Activated CD4-positive, alpha-beta T cell treated with anti-CD3 and anti-CD28 coated beads, Interleukin-10, Interleukin-2, amounts not matched to agents 100 ng/mL and 50 ng/mL, durations not matched to agents 16 hours and 8 hours (primary cell): ENCODE measurements at places on chromosomes 12 and 14.

DNA sequence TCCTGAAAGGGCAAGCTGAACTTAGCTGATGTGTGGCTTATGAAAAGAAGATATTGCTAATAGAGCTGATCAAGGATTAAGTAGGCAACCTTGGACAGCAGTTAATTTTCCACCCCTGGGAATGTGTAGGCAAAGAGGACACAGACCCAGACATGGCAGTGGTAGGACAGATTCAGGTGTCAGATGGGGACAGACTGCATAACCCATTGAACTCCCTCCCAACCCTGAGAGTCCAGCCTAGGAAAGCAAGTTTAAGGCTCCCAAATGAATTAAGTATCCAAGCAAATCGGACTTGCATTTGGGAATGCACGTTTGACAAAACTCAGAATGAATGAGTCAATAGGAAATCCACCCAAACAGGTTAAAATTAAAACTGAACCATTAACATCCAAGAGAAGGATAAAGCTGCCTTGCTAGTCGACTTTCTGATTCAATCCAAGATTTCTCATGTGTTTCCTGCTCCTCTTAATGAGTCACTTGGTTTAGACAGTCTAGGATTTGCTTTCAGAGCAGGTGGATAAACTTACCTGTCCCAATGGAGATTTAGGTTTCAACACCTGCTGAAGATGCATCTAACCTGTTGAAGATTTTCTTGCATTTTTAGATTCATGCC is 385.4 kb downstream of the CCDC91 start:
- no peak for DNase-seq

- DNase-seq = no peak
Observed at GRCh38 chr12:27810756-27811155, 30.7 kb upstream of the MANSC4 start.

- peak; percentile 76 for DNase-seq
Observed at GRCh38 chr14:106518054-106518943, 991.9 kb downstream of the TMEM121 start.

DNA sequence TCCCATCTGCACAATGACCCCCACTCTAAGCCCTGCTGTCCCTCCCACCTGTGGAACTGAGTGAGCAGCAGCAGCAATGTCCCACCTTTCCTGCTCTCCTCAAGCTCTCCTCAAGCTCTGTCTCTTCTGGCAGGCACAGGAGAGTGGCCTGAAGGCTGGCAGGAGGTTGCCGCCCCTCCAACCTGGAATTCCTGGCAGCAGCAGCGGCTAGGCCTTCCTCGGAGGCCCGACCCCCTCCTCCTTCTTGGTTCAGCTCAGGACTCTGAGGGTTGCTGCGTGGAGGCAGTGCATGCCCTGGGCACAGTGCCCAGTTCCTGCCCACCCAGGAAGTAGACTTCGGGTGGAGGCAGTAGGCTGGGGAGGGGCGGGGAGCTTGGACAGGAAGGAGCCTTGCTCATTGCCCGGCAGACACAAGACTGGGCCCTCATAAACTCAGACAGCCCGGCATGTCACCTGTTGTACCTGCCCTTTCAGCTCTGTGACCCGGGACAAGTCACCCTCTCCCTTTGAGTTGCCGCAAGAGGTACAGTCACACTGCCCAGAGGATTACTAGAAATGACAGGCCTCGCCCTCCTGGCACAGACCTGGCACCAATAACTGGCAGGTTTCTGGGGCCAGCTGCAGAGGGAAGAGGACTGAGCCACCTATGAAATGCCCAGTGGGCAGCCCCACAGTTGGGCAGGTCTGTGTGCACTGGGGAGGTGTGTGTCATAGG is 2.1 kb upstream of the SERPINA1 start:
- DNase-seq = no peak

- DNase-seq = no peak
Observed at GRCh38 chr14:42095155-42095554, 488.5 kb downstream of the LRFN5 start.

- DNase-seq = no peak
Observed at GRCh38 chr14:56886471-56887062, 76.3 kb upstream of the OTX2 start.

DNA sequence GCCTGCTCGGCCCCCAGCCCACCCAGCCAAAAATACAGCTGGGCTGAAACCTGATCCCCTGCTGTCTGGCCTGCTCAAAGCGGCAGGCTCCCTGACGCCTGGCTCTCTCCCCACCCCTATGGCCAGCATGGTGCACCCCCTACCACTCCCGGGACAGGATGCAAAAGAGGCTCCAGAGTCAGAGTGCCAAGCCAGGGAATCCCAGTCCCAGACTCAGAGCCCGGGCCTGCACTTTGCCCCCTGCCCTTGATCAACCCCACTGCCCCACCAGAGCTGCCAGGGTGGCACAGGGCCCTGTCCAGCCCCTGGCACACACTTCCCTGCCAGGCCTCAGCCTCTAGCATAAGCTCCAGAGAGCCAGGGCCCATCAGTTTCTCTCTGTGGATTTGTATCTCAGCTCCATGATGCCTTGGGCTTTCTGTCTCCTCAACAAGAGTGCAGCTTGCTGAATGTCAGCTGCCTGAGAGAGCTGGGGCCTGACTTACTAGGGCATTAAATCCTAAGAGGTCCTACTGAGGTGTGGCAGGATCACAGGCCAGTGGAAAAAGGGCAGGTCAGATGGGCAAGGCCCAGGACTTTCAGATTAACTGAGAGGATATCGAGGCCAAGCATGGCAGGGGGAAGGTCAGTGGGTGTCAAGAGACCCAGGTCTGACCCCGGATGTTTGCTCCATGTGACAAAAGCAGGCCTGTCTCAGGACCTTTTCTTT is 13.9 kb downstream of the ACVRL1 start:
- no peak for DNase-seq

- no peak for DNase-seq
Observed at GRCh38 chr14:47966076-47966810, 290.8 kb upstream of the MDGA2 start.

- DNase-seq = peak; percentile 59
Observed at GRCh38 chr12:13534645-13535398, 338.3 kb downstream of the EMP1 start.

- DNase-seq = no peak
Observed at GRCh38 chr12:116415408-116416108, 138.1 kb upstream of the MED13L start.

DNA sequence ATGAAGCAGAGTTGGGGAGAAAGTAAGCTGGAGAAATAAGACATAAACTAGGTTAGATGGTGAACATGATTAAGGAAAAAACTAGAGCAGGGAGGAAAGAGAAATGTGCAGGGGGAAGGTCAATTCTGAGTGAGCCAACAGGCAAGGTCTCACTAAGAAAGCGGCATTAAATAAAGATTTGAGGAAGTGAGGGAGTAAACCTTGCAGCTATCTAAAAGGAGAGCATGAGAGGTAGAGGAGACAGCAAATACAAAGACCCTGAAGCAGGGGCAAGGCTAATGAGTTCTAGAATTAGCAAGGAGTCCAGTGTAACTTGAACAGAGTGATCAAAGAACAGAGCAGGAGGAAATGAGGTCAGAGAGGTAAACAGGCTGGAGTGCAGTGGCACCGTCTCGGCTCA is 4.4 kb upstream of the SOCS2 start:
- DNase-seq = no peak

- peak; percentile 21 for DNase-seq
Observed at GRCh38 chr12:132622437-132623071, 4.0 kb downstream of the P2RX2 start.

DNA sequence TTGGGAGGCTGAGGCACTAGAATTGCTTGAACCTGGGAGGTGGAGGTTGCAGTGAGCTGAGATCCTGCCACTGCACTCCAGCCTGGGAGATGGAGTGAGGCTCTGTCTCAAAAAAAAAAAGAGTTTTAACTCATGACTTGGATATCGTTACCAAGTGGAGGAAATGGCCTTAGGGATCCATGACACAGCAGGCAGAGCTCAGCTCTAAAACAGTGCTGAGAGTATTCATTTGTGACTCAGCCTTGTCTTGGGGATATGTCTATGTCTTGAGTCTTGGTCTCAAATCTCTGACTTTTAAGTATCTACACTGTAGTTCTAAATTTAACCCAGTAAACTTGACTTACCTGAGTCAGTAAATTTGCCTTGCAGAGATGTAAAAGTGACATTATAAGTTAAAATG is 8.8 kb upstream of the PEX5 start:
- DNase-seq = no peak

GRCh38 chr14:67984274-67984673 is 164.7 kb downstream of the RAD51B start:
- DNase-seq = no peak

GRCh38 chr12:32440120-32440865 is 40.9 kb downstream of the FGD4 start:
- no peak for DNase-seq

DNA sequence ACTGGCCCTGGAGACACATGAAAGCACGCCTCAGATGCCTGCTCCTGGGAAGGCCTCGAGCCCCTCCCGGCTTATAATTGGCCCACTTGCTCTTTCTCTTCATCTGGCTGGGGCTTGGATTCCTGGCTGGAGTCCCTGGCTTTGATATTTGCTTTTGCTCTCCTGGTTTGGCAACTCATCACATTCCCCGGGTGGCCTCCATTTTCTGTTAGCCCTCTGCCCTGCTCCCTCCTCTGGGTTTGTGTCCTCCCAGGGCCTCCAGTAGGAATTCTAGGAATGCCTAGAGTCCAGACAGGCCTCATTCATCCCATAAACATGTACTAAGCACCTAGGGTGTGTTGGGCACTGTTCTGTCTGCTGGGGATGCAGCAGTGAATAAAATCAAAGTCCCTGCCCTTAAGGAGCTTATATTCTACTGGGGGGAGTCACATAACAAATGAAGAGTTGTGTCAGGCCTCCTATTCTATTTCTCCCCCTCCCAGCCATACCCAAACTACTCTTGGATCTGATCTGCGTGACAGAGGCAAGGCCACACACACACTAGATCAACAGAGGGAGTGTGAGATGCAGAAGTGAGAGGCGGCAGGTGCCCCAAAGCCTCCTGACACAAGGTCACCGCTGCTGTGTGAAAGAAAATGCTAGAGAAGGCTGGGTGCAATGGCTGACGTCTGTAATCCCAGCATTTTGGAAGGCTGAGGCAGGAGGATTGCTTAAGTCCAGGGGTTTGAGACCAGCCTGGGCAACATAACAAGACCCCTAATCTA is 21.3 kb upstream of the TSPAN9 start:
- no peak for DNase-seq

- DNase-seq = no peak
Observed at GRCh38 chr14:70665448-70666360, 24.0 kb downstream of the TTC9 start.

GRCh38 chr12:67459173-67459572 is 189.4 kb upstream of the DYRK2 start:
- no peak for DNase-seq

- DNase-seq = no peak
Observed at GRCh38 chr12:100229876-100230275, 29.3 kb downstream of the ACTR6 start.

DNA sequence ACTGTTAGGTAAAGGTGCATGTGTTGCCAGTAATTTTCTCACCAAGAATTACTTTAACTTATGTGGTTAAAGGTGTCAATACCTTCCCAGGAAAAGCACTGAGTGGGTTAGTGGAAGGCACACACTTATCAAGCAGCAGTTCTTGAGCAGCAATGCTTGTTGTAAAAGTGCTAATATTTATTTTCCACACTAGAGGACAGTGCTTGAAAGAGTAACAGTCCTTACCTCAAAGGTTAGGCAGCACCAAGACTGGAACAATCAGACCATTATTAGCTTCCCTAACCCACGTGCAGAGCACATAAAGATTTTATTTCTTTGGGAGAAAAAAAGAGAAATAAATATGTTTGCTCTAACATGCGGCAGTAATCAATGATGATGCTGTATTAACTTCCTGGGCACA is 48.8 kb upstream of the KRR1 start:
- peak; percentile 7 for DNase-seq

DNA sequence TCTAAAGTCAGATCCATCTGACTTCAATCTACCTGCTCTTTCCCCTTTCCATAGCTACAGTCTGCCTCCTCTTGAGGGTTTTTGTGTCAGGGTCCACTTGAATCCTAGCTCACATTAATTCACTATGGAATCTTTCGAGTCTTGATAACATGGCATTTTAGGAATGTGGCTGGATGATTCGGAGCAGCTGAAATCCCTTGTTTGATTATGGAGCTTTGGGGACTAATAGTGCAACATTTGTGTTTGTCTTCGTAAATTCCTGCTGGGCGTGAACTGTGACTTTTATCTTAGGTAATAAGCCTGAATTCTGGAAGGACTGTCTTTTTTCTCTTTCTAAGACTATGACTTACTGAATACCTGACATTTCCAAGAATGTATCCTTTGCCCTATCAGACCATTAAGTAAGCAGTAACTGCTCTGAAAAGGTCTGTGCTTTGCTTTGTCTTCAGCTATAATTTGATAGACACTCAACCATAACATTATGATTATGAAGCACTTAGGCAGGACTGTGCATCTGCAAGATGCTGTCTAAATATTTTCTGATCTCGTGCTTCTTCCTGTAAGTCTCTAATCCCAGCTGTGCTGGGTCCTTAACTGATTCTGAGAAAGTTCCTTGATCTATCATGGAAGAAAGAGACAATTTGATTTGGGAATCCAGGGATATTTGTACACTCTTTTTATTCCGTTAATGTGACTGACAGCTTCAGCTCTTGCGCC is 19.0 kb upstream of the PELI2 start:
- no peak for DNase-seq

GRCh38 chr12:30999723-31000122 is 73.2 kb downstream of the TSPAN11 start:
- DNase-seq = no peak

DNA sequence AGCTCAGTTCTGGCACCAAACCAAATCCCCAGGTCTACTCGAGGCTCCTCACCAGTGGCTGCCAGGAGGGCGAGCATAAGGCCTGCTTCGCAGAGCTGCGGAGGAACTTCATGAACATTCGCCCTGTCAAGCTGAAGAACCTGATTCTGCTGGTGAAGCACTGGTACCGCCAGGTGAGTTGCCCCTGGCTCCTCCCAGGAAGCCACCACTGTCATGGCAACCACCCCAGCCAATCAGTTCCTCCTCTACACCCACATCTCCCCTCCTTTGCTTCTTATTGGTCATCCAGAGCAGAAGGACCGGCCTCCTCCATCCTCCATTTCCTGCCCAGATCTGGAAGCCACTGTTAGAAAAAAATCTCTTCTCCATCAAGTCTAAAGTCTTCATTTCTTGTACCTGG is 17.2 kb upstream of the OAS2 start:
- DNase-seq = peak; percentile 11

DNA sequence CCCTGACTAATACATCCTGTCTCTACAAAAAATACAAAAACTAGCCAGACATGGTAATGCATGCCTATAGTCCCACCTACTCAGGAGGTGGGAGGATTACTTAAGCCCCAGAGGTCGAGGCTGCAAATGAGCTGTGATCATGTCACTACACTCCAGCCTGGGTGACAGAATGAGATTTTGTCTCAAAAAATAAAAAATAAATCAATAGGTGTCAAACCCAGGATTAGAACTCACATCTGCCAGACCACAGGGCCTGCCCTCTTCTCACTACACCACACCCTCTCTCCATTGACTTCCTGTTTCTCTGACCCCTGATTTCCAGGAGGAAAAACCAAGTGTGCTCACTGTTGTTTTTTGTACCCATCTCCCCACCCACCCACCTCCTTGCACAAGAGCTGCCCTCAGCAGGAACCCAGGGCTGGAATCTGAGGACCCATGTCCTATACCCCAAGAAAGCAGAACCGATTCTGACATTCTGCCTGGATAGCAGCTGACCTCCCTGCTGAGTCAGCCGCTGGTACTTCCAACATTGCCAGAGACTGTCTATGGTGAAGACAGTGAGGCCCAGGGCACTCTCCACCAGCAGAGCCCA is 6.2 kb downstream of the CMKLR1 start:
- no peak for DNase-seq
